Upper lobe of left lung (tissue), 6 donors: ENCODE measurements at places on chromosomes 7 and 10. TPM values are rescaled to one million over a fixed set of nuclear protein-coding genes. Genes with fewer than 3 reads are reported as not detected.
A peak's percentile ranks its signal among the peaks of the same experiment; 100 is the strongest.

The TAS2R3 gene
- 1.5 TPM for total RNA-seq

The PON3 gene
- 33.8 TPM for total RNA-seq

DNA sequence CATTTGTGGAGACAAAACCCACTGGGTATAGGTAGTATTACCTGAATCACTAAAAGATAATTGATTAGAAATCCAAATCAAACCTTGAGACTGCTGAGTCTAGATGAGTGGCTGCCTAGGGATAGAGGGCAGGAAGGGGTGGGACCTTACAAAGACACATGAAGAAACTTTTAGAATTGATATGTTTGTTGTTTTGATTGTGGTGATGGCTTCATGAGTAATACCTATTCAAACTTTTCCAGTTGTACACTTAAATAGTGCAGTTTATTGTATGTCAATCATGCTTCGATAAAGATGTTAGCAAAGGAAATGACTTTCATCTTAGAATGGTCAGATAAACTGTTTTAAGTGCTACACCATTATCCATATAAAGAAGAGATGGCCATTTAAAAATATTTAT lies 188.7 kb upstream of the KAT6B start:
- DNase-seq = no peak

GRCh38 chr7:18201350-18201749 lies 173.7 kb upstream of the PRPS1L1 start:
- DNase-seq = no peak

DNA sequence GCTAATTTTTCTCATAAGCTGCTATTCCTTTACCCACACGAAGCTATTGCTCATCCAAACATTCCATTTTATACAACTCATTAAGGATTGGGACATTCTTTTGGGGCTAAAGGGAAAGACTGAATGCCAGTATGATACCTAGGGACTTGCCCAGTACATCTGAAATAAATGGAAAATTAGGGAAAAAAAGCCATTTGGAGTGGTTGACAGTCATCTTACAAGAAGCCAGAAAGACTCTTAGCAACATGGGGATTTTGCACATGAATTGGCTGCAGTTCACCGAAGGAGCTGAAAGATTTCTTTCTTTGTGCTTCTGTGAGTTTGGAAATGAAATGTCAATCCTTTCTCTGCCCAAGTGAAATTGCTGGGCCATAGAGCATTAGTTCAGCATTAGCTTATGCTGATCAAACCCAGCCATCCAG lies 43.3 kb upstream of the MTURN start:
- DNase-seq = no peak

GRCh38 chr7:16086743-16087142 lies 334.6 kb downstream of the CRPPA start:
- DNase-seq = no peak

- DNase-seq = no peak
These were observed 18.4 kb downstream of the FXYD4 start for GRCh38 chr10:43389867-43390266.

The MET gene
- 32.4 TPM for total RNA-seq

DNA sequence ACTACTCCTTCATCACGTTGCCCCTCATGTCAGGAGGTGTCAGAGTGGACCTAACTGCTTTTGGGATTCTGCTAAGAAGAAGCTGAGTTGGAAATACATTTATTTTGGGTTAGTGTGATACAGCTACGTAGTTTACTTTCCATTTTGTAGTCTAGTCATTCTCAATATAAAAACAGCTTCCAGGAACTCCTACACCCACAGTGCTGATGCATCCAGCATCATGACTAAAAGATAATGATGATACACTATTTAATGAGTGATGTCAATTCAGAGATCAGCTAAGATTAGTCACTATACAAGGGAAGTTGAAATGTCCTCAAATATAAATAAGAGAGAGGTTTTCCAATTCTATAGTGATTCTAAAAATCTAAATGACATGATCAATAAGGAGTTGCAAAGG lies 264.2 kb upstream of the SLC26A5 start:
- DNase-seq = no peak

GRCh38 chr7:50069613-50070012 lies 23.4 kb downstream of the ZPBP start:
- no peak for DNase-seq

GRCh38 chr7:106048706-106049020 lies 63.4 kb downstream of the SYPL1 start:
- DNase-seq = no peak

The CPVL gene
- total RNA-seq = 4.6 TPM

The HSPA12A gene
- 4.6 TPM for total RNA-seq

GRCh38 chr7:37128327-37129034 lies 320.2 kb downstream of the ELMO1 start:
- no peak for DNase-seq

GRCh38 chr7:100604028-100604975 lies 2.1 kb downstream of the PCOLCE start:
- peak; percentile 95 for DNase-seq

The GRM8 gene
- total RNA-seq = 0.49 TPM

DNA sequence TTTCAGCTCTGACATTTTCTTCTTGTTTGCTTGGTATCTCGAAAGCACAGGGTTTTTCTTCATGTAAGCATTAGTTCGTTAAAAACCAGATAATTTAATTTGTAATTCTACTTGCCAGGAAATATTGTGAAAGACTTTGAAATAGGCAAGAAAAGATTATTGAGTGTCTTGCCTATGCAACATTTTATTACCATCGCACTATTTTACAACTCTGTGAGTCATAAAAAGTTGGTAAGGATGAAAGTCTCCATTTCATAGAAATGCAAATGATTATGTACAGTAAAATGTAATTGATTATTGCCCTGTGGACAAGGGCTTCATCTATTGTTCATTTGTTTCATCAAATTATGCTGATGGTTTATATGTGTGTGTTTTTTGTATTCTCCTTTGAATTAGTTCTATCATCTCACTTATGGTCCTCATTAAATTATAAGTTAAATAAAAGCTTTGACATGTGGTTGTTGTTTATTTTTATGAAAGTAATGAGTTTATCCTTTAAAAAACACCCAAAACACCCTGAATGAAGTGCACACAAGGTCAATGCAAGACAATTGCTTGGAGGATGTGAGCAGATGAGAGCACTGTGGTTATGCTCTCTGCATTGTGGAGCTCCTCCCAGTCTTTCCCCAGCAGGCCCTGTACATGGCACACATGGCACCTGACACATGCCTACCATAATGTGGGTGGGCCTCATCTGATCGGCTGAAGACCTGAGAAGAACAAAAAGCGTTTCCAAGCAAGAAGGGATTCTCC lies 230.8 kb downstream of the CXCL12 start:
- DNase-seq = no peak

The SPDYE2 gene
- total RNA-seq = not detected
